ENCODE measurements at places on chromosomes 6 and 20. TPM values are rescaled to one million over a fixed set of nuclear protein-coding genes. Genes with fewer than 3 reads are reported as not detected.

GMPR gene
- total RNA-seq: 16.4 TPM

NEURL2 gene
- total RNA-seq: 8.8 TPM

PNLDC1 gene
- not detected for total RNA-seq

BTNL2 gene
- not detected for total RNA-seq

OXT gene
- total RNA-seq: not detected

QKI gene
- 172 TPM for total RNA-seq

NFYA gene
- 29.8 TPM for total RNA-seq

DNA sequence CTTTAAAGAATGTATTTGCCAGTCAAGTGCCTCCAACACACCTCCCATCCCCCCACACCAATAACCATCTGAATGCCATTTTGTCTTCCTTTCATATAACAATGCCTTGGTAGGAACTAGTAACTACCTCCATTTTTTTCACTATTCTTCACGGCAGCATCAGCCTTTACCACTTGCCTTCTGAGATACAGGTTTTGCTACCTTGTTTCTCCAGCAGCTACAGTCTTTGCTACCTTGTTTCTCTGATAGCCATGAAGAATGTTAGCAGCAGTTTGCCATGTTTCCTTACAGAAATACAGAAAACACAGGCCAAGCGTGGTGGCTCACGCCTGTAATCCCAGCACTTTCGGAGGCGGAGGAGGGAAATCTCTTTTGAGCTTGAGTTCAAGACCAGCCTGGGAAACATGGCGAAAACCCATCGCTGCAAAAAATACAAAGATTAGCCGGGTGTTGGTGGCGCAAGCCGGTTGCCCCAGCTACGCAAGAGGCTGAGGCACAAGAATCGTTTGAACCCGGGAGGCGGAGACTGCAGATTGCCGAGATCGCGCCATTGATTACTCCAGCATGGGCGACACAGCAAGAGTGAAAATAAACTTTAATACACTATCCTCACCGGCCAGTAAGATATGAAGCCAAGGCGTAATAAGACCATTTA, 100.9 kb downstream of the HFE start:
- no peak for DNase-seq

DNA sequence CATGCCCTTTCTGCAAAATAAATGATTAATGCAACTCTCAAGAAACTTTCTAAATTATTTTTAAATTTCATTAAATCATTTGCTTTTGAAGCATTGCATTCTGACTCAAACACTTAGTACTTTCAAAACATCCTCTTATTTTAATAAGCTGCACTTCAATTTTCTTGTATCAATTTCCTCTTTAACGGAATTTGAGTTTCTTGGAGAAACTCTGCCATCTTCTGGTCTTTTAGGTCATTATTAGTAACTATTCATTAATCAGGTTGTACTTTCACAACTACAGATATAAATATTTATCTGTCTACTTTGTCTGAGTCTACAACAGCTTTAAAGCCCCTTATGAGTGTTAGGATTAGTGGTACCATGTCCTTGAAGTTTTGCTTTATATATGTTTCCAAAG, 30.2 kb downstream of the TMX4 start:
- no peak for DNase-seq

DNA sequence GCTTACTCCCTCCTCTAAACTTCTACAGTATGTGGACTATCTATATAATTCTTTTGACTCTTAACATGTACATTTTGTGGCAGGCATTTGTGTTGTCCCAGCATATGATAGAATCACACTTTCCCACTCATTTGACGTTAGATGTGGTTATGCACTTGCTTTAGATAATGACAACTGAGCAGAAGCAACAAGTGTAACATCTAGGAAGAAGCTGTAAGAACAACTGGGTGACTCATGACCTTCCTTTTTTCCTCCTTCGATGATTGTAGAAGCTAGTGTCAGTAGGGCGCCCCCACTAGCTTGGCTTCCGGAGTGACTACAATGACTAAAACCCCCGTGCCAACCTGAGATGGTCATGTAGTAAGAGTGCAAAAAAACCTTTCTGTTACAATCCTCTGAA, 74.6 kb upstream of the CEP85L start:
- DNase-seq: no peak

- no peak for DNase-seq
These were observed 63.9 kb downstream of the CD164 start for GRCh38 chr6:109318328-109318876.

DNA sequence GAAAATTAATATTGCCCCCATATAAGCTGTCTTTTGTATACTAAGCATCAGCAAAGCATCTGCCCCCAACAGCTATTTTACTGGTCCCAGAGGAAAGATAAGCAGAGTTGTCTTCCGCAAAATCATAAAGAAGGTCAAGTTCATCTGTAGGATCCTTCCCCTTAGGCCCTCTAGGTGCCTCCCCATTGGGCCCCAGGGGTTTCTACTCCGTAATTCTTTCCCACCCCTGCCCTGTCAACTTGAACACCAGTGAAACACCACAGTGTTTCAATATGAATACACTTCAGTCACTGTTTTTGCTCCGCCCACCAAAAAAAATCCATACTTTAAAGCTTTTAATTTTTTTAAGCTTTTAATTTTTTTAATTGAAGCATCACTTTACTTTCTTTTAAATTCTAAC, 159.2 kb downstream of the ATXN1 start:
- no peak for DNase-seq

GRCh38 chr6:35400111-35400510, 52.0 kb upstream of the FANCE start:
- no peak for DNase-seq

DNA sequence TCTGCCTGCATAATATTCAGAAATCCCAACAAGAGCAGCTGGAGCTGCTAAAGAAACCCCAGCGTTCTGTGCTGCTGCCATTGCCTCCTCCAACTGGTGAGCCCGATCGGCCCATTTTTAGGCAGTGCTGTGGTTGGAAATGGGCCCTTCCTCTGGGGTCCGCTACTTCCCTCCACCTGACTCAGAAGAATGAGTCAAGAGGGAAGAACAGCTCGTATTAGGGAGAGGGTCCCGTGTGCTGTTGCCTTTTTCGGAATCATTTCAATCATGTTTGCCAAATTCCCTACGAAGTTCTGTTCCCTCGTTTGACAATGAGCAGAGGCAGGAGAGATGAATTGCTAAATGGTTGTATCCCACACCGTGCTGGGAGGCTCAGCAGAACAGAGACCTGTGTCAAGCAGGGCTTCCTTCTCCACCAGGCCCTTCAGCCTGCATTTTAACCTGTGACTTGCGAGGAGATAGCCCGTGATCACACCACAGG, 38.4 kb downstream of the THBS2 start:
- no peak for DNase-seq

GRCh38 chr6:126797981-126798380, 320.5 kb upstream of the RSPO3 start:
- DNase-seq: no peak

DNA sequence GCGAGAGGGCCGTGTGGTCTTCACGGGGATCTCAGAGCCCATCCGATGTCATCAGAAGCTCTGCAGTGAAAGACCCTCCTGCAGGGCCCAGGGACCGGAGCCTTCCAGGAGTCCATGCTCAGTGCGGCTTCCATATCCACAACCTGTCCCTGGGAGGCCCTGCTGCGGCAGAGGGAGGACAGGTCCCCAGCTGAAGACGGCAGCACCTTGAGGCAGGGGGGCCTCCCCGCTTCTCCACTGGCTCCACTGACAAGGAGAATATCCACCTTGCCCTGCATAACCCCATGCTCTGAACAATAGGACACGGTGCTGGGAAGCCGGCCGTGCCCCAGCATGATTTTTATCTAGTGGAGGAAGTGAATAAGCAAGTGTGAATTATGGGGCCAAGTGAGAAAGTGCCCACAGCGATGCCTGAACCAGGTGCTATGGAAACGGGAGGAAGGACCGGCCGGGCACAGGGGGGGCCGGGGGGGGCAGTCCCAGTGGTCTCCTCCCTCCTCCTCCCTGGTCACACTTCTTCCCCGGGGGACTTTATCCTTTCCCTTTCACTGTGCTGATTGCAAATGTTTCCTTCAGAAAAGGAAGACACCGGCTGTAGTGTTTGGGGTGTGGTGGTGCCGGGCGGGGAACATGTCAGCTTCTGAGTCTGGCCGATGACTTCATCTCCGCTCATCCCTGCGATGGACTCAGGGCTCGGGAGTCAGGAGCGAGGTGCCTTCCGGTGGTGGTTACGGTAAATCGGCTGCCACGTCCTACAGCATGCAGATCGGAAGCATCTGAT, 225.1 kb downstream of the ERMARD start:
- peak; percentile 46 for DNase-seq

GRCh38 chr6:4864519-4864918, 88.3 kb downstream of the CDYL start:
- DNase-seq: no peak

GRCh38 chr20:48629069-48629959, 198.5 kb downstream of the PREX1 start:
- no peak for DNase-seq

GRCh38 chr6:16759181-16759645, 2.0 kb downstream of the ATXN1 start:
- DNase-seq: no peak

- DNase-seq: no peak
These were observed 103.5 kb downstream of the ATXN1 start for GRCh38 chr6:16657768-16658167.

DNA sequence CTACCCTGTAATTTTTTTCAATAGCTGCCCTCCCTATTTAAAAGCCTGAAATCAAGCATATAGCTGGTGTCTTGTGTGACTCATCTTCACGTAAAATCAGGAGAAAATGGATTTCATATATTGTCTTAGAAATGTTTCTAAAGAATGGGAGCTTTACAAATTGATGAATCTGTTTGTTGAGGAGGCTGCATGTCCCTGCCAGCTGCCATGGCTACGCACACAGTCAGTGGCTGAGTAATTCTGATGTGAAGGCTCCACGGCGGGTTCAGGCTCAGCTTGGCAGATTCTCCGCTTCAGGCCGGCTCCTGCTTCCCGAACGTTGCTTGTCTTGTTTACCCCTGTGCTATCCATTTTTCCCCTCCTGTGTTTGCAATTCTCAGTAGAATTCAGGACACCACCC, 82.8 kb downstream of the CCDC170 start:
- no peak for DNase-seq

GRCh38 chr6:29694637-29695036, 13.7 kb upstream of the ZFP57 start:
- DNase-seq: no peak

- DNase-seq: no peak
These were observed 143.2 kb downstream of the MCHR2 start for GRCh38 chr6:99850841-99851240.

GRCh38 chr6:170047823-170048222, 243.1 kb downstream of the DLL1 start:
- peak; percentile 36 for DNase-seq

All from breast epithelium (tissue), 4 donors.